Suppressor macrophage treated with lipopolysaccharide for 1 hour (primary cell): ENCODE measurements at places on chromosomes 6 and 20.
A peak's percentile ranks its signal among the peaks of the same experiment; 100 is the strongest.

DNA sequence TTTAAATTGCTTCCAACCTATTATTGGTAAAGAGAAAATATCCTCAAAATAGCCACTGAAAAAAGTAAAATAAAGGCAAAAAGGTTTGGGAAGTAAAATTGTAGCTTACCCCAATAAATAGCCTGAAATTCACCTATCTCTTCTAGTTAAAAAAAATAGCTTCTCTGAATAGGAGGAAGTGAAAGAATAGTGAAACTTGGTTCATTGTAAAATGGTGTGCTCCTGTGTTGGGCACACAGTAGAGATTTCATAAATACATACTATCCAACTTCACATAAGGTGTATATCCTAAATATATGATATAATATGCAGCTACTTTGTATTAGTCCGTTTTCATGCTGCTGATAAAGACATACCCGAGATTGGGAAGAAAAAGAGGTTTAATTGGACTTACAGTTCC, 45.3 kb downstream of the CDK19 start:
- DNase-seq = no peak

DNA sequence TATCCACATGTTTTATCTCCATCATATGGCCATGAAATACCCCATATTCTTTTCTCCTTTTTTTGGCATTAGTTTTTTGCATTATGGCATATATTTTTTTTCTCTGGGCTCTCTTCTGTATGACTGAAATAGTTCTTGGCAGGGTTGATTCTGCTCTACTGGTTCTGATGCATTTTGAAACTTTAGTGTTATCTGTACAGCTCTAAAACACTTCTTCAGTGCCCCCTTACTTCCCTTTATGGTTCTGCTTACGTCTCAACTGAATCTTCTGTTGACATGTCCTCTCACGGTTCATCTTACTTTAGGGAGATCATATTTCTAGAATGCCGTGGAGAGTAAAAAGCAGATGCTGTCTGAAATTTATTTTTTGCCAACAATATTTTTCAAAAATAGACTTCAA, 23.2 kb upstream of the TXNDC5 start:
- DNase-seq = no peak

- no peak for DNase-seq
Measured at GRCh38 chr6:259901-260508, 32.3 kb upstream of the DUSP22 start.

DNA sequence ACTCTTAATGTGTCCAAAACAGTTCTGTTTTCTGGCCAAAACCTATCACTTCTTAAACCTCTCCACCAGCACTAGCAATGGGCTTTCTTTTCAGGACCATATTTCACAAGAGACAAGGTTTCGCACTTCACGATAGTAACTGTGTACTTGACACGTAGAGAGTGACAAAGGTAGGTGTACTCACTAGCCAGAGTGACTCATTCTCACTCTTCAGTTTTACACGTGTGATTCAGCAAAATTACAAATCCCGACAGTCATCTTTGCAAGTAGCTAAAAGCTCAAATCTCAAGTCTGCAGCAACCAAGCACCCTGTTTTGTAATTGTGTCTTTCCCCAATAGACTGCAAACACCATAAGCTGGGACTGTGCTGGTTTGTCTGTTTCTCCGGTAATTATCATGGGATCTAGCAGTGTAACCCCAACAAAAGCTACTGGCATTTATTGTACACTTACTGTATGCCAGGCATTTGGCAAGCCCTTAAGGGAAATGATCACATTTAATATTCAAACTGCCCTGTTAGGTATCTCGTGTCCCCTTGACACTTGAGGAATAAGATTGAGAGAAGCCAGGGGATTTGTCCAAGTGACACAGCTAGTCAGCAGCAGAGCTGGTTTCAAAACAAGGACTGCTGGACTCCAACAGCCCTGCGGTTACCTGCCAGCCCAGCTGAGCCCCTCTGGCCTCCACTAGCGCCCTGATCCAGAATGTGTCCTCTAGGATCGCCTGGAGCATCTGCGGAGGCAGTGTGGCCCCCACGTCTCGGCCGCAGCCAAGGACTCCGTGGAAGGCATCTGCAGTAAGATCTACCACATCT, 9.9 kb downstream of the PCIF1 start:
- peak; percentile 67 for DNase-seq

DNA sequence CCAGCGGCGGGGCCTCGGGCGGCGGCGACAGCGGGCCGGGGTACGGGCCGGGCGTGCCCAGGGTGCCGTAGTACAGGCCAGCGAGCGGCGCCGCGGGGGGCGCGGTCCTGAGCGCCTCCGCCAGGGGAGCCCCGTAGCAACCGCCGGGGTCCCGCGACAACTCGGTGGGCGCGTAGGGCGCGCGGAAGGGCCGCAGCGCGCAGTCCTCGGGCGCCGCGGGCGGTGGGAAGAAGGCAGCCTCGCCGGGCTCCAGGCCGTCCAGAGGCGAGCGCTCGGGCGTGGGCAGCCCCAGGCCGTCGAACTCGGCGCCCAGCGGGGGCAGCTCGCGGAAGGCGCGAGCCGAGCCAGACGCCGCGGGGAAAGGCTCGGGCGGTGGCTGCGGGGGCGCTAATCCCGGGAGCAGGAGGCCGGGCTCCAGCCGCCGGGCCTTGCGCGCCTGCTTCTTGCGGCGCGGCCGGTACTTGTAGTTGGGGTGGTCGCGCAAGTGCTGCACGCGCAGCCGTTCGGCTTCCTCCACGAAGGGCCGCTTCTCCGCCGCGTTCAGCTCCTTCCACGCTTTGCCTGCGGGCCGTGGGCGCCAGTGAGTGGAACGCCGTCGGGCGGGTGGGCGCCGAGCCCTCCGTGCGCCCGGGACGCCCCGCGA, 916 bp downstream of the SOX18 start:
- no peak for DNase-seq

GRCh38 chr20:51021067-51022025, 1.6 kb downstream of the KCNG1 start:
- DNase-seq = peak; percentile 46

- DNase-seq = no peak
Measured at GRCh38 chr6:130500693-130501092, 134.9 kb downstream of the TMEM200A start.

DNA sequence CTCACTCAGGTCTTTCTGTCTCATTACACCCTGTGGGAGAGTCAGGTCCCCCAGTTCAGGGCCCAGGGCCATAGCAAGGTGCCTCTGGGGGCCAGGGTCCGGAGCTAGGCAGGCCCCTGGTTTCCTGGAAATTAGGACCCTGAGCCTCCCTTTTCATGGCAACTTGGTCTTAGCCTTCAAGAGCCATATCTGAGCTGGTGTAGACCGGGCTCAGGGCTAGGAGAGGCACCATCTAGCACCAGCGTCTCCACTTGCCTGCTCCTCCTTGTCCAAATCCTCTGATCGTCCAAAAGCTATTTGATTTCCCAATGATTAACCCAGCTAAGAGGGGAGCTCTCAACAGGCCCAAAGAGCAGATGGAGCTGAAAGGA, 5.6 kb downstream of the MDFI start:
- no peak for DNase-seq

DNA sequence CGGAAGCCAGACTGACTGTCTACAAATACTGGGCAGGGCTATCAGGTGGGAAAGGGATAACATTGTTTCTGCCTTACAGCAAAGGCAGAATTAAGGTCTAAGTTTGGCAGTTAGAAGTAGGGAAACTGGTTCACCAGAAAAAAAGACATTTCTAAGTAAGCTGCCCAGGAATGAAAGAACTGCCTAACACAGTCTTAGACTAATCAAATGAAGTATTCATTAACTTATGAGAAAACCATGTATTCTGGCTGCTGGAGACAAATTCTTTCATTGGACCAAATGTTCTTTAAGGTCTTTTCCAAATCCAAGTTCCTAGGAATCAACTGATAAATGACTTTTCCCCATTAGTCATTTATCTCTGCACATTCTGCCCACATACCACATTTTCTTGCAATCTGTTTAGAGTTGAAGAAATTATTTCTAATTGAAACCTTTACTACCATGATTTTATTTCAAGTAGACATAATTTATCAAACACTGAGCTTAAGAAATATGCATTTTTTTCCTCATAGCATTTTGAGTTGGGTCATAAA, 120.3 kb upstream of the OGFRL1 start:
- DNase-seq = no peak

DNA sequence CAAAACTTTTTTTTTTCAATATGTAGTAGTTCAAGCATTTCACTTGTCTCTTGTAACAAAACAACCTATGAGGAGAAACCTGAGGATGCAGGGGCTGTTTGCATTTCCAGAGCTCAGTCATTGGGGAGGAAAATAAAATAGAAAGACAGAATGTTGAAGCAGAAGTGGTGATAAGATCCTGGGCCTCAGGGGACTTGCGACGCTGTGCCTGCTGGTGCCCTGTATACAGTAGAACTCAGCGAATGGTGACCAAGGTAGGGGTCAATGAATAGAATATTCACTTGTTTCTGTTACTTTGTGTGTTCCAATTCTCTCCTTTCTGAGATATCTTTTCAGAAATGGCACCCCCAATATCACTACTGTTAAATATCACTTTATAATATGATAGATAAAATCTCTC, 271.6 kb downstream of the FARS2 start:
- no peak for DNase-seq

- DNase-seq = peak; percentile 75
Measured at GRCh38 chr6:110938171-110938570, 20.3 kb upstream of the GTF3C6 start.

DNA sequence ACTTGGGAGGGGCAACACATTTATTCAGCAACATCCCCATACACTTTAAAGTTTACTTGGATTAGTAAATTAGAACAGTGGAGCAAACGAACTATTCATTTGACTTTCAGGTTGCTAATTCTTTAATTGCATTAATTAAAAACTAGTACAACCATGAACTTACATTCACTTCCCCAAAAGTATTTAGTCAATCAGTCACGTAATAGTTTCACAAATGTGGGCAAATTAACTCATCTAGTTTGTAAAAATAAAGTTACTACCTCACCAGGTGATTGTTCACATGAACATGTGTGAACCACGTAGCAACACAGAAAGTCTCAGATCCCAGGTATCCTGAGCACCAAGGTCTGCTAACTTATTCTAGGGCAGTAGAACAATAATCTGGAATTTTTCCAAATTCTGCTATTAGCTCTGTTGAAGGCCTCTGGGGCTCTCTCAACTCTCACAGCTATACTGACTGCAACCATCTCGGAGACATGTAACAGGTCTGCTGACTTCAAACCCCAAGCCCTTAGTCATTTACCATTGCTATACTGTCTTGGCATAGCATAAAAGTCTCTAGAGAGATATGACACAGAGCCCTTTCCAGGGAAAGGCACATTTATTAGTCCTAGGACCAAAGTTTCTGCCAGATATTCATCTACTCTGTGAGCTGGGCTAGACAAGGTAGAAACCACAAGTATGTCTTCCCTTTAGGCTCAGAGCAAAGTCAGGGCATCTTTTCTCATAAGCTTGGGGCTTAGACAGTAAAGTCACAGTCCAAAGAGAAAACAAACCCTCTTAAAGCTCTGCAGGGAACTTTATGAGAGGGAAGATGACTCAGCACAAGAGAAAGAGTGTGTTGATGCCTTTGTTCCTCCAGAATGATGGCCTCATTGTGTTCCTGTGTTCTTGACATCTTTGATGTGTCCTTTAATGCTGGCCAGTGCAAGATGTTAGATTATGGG, 50.9 kb upstream of the CCDC28A start:
- peak; percentile 47 for DNase-seq

DNA sequence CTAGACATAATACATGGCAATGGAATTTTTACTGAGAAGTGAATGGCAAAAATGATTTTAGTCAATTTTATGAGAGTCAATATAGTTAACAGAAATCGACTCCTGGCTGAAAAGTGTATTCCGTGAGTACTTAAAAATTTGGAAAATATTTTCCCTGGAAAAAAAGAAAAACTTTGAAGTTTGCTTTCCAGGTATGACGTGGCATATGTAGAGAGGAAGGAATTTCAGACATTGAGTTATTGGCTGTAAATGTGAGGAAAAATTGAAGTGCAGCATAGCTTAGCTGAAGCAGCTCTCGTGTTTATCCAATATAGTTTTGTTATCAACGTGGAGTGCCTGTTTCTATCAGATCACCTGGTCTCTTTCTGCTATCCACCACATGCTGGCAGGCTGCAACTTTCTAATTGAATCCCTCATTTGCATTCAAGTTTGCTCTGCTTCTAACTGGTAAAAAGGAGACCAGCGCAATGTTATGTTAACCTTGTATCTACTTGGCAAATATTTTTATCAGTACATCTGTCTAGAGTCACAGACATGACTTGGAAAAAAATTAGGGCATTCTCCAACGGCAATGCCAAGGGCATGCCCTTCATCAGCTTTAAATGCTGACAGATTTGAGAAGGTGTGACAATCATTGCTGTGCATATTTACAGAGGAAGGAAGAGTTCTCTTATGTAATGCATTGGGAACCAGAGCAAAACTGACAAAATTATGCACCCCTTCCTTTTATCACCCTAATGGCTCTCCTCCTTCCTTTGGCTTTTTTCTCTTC, 1102.8 kb upstream of the FLRT3 start:
- no peak for DNase-seq

- no peak for DNase-seq
Measured at GRCh38 chr6:38054527-38055202, 235.1 kb downstream of the ZFAND3 start.

- peak; percentile 44 for DNase-seq
Measured at GRCh38 chr20:44780226-44780625, 30.1 kb downstream of the RIMS4 start.

GRCh38 chr6:39003072-39003471, 45.5 kb upstream of the GLP1R start:
- DNase-seq = peak; percentile 7

- DNase-seq = no peak
Measured at GRCh38 chr6:42522036-42522435, 41.8 kb upstream of the UBR2 start.

DNA sequence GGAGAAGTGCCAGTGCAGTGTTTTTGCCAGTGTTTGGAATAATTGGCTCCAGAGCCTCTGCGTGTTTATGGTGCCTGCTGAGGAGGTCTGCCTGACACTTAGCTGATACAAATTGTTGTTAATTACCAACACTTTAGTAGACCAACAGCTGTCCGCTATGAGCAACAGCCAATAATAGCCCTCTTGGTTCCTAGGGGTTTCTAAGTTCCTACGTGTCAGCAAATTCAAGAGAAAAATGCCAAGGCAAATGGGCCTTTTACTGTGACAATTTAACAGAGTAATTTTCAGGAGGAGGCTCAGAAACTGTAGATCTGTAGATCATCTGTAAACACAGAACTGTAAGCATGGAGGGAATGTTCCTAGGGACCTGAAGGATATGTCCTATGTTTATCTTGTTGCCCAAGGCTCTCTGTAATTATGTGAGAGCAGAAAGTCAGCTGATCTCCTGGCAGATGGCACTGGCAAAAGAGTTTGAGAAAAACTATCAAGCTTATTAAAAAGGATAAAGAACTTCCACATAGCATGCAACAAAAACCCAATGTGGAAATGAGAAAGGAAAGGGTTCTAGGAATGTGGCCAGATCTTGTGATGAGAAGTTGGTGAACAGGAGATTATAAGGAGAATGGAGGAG, 157.7 kb downstream of the GJA1 start:
- no peak for DNase-seq

GRCh38 chr6:155872961-155873360, 417.3 kb upstream of the NOX3 start:
- no peak for DNase-seq

- DNase-seq = peak; percentile 20
Measured at GRCh38 chr6:52409499-52409898, 10.6 kb upstream of the EFHC1 start.
